ENCODE measurements at places on chromosomes 12 and 14.

DNA sequence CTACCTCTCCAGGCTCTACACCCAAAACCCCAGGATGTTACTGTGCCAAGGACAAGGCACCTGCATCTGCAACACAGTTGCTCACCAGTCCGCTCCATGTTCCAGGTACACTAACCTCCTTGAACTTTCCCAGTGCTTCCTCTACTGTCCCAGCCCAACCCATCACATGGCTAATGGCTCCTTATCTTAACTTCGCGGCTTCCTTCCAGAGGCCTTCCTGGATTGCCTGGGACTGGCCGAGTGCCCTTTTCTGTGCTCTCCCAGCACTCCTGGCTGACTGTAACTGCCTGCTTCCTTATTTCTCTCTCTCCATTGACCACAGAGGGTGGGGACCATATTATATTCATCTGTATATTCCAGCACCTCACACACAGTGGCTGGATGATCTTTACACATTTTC, 20.9 kb downstream of the POMT2 start:
- no peak for DNase-seq

- DNase-seq = no peak
Measured at GRCh38 chr14:55867719-55868118, 250.5 kb upstream of the PELI2 start.

DNA sequence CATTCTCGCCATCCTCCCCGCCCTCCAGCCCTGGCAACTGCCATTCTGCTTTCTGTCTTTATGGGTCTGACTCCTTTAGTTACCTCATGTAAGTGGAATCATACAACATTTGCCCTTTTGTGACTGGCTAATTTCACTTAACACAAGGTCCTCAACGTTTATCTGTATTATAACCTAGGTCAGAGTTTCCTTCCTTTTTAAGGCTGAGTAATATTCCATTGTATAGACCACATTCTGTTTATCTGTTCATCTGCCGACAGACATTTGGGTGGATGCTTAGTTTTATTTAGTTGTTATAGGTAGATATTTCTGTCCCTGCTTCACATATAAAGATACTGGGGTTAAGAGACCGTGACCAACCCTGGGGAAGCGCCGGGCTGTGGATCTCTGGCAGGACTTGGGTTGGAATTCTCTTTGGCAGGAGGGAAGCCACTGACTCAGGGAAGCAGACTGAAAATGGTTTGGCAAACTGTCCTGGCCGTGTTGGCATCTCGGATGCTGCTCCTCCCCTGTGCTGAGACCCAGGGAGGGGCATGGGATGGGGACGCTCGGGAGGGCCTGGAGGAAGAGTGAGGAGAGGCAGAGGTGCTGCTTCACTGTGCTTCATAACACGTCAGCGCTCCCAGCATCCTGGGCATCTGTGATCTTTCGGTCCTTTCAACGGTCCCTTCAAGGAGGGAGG, 38.9 kb downstream of the TEAD4 start:
- no peak for DNase-seq

- no peak for DNase-seq
Measured at GRCh38 chr12:7542046-7542445, 38.5 kb upstream of the CD163 start.

GRCh38 chr12:31362759-31363415, 36.9 kb upstream of the SINHCAF start:
- no peak for DNase-seq

GRCh38 chr12:61452076-61452475, 808.1 kb upstream of the USP15 start:
- DNase-seq = no peak

GRCh38 chr14:56065621-56066290, 52.5 kb upstream of the PELI2 start:
- DNase-seq = no peak

DNA sequence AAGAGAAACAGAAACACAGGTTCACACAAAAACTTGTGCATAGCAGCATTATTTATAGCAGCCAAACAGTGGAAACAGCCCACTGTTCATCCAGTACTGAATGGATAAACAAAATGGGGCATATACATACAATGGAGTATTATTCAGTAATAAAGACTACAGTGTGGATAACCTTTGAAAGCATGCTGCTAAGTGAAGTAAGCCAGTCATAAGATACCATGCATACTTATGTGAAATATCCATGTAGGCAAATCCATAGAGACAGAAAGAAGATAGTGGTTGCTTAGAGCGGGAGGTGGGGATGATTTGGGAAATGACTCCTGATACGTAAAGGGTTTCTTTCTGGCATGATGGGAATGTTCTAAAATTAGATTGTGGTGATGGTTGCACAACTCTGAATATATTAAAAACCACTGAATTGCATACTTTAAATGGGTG, 99.4 kb downstream of the CRADD start:
- no peak for DNase-seq

DNA sequence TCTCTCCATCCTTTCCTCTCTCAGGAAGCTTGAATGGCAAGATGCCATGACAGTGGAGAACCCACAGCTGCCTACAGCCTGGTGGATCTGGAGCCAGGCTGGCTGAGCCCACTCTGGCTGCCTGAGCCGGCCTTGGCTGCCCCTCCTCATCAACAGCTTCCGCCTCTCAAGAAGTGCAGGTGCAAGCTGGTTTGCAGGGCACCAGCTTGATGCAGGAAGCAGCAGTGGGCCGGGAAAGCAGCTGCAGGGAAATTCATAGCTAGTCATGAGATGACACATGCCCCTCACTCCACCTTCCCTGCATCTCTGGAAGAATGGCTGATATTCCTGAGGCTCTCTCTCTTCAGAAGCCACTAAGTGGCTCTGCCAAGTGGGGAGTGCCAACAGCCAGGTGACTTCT, 289.1 kb downstream of the RPS29 start:
- no peak for DNase-seq

DNA sequence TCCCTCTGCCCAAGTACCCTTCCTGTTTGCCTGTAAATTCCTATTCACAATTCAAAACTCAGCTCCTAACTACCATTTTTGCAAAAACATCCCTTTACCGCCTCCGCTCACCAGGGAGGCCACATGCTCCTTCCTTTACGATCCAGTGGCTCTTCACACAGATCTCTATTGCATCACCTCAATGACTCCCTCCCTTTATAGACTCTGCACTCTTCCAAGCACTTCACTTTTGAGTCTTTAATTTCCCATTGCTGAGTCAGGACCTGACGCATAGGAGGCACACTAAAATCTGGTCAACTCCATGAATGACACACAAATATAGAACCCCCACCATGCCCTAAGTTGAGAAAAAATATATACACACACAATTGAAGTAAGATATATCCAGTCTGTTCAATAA, 45.9 kb downstream of the PPP1R13B start:
- peak; percentile 44 for DNase-seq

- DNase-seq = no peak
Measured at GRCh38 chr12:28318273-28318672, 128.0 kb downstream of the CCDC91 start.

DNA sequence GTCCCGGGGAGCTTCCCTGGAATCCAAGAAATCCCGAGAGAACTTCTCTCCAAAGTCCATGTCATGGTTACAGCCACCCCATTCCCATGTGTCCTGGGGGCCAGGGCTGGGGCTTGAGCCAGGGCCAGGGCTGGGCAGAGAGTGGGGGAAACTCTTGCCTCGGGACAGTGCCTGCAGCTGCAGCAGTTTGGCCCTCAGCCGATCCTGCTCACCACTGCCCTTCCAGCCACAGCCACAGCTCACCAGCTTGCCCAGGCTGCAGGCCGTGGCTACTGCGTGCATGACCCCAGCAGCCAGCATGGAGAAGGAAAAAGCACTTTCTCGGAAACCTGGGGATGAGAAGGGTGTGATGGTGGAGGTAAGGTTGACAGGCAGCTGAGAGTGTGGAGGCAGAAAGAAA, 3.5 kb downstream of the WNT10B start:
- no peak for DNase-seq

DNA sequence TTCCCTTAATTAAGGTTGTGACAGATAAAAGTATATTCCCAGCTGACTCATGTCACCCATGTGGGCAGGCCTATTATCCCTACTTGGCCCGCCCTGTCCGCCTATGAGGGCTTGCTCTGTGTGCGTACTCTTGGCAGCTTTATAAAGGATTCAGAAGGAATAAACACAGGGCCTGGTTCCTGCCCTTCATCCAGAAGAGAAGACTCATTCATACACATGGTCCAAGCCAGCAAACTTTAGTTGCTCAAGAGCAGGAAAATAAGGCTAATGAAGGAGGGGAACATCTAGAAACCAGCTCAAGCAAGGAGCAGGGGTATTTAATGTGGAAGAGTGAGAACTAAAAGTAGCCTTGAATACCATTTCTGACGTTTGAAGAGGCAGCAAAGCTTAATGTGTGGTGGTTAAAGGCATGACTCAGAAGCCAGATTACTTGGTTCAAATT, 141.9 kb downstream of the CRADD start:
- DNase-seq = no peak

DNA sequence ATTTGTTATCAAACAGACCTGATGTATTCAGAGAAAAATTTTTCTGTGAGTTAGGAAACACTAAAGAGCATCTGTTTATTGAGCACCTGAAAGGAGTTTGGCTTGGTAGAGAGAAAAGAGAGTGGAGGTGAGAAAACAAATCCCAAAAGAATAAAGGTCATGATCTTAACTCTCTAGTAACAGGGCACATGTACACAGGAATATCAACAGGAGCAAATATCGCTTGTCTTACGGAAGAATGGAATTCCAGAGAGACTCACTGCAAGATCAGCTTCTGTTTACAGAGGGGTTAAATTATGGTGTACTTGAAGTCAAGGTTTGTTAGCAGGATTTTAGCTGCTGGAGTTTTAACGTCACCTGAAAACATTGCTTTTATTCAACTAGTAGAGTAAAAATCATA, 78.8 kb downstream of the SPPL3 start:
- no peak for DNase-seq

All from dermis blood vessel endothelial cell (primary cell).